Hepatocyte (in vitro differentiated cells): ENCODE measurements at places on chromosomes 7 and 10. TPM values are rescaled to one million over a fixed set of nuclear protein-coding genes. Genes with fewer than 3 reads are reported as not detected.

DNA sequence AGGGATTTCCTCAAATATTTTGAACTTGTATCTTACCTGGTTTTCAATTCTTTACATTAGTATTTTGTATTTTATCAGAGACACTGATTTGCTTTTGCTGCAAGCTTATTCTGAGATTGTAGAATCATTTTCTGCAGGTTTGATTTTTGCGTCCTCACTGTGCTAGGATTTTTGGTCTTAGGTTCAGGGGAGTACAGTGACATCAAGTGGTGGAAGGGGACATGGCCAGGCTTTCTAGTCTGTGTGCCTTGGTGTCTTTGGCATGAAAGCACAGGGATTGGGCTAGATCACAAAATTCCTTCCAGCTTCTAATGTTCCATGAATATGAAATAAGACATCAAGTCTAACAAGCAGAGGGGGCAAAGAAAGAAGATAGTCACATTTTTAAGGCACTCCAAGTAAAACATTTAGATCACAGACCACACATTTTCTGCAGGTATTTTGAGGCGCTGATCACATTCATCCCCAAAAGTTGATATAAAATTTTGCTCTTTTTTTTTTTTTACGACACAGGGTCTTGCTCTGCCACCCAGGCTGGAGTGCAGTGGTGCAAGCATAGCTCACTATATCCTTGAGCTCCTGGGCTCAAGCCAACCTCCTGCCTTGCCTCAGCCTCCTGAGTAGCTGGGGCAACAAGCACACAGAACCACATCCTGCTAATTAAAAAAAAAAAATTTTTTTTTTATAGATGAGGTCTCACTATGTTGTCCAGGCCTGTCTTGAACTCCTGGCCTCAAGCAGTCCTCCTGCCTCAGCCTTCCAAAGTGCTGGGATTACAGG, 124.4 kb downstream of the PON1 start:
- peak; percentile 71 for DNase-seq

Gene C10orf53
- not detected in 2 replicates for total RNA-seq

GRCh38 chr7:117036836-117037235, 83.5 kb downstream of the ST7 start:
- DNase-seq: no peak

Gene PLEKHA1
- 60.9 and 62.6 TPM in 2 replicates for total RNA-seq

- peak; percentile 75 for DNase-seq
Observed at GRCh38 chr10:98349508-98349922, 65.5 kb downstream of the PYROXD2 start.

DNA sequence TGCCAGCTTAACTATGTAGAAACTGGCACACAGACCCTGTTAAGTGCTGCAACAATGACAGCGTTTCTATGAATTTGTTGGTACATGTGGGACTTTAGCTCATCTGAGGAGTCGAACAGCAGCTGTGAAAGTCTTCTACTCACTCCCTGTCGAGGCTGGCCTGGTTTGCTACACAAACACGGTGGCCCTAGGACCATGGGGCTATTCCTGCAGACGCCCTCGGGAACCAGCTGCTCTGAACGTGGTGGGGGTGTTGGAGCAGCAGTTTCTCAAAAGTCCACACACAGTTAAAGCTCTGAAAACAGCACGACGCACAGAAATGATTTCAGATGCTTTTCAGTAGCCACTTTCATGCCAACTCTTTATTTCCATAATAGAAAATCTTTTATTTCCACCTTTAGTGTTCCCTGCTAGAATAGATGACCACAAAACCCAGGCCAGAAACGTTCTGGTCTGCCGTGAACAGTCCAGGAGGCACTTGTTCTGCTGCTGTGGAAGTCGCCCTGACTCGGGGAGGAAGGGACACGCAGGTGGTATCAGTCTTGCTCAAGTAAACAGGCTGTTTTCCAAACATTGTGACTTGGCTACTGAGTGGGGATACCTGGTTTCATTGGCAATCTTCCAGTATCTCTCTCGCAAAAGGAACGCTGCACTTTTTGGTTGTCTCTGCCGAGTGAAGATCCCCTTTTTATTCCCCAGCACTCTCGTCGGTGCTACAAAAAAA, 21.5 kb downstream of the GUSB start:
- no peak for DNase-seq

DNA sequence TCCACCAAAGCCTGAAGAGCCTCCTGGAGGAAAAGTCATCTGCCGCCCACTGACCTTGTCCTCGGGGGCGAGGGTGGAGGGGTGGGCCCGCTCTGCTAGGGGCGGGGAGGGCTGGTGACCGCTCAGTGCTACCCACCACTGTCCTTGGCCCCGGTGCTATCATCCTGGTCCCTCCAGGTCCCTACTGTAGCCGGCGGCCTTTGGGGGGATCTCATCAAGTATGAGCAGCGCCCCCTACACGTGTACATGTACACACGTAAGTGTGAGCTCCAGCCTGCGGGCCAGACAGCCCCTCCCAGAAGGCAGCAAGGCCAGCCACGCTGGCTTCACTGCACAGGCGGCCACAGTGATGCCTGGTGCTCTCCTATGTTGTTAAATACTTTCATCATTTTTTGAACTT, 19.6 kb downstream of the TTYH3 start:
- no peak for DNase-seq

- DNase-seq: no peak
Observed at GRCh38 chr7:138885383-138886147, 87.6 kb upstream of the ATP6V0A4 start.

GRCh38 chr7:70000737-70001348, 402.6 kb downstream of the AUTS2 start:
- DNase-seq: no peak

- DNase-seq: no peak
Observed at GRCh38 chr7:94492601-94493000, 17.0 kb upstream of the CASD1 start.

DNA sequence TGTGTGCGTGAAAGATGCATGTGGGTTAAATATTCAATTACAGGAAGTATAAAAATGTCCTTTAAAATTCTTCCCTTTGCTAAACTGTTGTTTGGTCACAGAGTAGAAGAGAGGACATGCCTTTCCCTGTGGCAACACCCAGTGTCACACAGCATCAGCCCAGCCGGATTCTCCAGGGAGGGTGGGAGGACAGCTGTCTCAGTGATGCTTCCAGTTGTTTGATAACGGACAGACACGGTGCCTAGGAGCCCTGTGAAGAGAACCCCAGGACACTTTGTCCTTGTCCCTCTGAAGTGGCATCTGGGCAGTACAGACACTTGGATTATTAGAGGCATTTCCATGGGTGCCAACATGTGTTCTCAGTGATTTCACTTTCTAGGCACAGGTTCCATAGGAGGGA, 306.6 kb upstream of the LRGUK start:
- no peak for DNase-seq

Gene PPP1R3C
- total RNA-seq: 45.0 and 65.7 TPM in 2 replicates

GRCh38 chr7:156582591-156583123, 57.9 kb upstream of the RNF32 start:
- no peak for DNase-seq

Gene HTR5A
- not detected in 2 replicates for total RNA-seq

GRCh38 chr10:95234951-95235350, 40.9 kb downstream of the ACSM6 start:
- DNase-seq: no peak

- DNase-seq: no peak
Observed at GRCh38 chr7:32673275-32673983, 178.1 kb downstream of the AVL9 start.

Gene TWIST1
- total RNA-seq: 18.7 and 23.2 TPM in 2 replicates

Gene TRIM73
- 0.72 and 5.0 TPM in 2 replicates for total RNA-seq

DNA sequence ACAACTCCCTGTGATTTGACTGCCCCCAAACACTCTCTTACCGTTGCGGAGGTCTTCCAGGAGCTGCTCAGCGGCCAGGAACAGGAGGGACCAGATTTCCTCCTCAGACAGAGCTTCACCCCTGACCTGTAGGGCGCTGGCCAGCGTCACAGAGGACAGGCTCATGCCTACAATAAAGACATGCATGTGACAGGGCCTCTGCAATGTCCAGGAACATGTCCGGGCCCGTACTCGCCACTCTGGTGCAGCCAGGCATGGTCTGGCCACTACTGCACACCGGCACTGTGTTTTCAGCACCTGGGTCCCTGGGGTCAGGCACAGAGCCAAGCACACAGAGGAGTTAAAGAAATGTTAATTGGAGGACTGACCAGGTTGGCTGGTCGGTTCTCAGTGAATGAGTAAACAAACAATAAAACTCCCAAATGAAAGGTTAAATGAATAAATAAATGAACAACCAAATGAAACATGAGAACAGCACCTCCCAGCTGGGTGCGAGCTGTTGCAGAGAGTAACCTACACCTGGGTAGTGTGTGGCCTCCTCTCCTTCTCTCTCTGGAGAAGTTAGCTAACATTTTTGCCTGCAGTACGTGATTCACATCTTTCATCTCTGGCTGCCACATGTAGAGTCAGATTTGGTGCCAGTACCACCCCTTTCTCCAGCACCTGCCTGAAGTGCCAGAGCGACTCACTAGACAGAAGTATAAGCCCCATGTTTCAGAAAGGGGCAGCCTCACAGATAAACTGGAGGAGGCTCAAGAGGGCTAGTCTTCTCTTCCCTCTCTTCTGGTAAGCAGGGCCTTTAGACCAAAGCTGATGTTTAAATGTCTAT, 22.8 kb downstream of the FRMPD2 start:
- no peak for DNase-seq

DNA sequence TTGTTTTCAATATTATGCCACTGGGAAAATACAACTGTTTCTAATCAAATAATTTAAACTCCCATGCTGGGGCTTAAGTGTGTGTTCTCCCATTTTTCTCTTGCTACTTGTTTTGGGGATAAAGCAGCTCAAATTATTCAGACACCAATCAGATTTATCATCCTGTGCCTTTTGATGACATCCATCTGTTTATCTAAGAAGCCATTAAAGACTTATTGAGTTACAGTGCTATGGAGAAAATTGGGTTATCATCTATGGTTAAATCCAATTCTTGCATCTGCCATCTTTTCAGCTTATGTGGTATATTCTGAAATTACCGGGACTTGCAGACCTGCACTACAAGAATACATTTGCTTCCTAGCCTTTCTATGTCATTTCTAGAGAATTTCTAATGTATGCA, 401.2 kb downstream of the GFRA1 start:
- no peak for DNase-seq

DNA sequence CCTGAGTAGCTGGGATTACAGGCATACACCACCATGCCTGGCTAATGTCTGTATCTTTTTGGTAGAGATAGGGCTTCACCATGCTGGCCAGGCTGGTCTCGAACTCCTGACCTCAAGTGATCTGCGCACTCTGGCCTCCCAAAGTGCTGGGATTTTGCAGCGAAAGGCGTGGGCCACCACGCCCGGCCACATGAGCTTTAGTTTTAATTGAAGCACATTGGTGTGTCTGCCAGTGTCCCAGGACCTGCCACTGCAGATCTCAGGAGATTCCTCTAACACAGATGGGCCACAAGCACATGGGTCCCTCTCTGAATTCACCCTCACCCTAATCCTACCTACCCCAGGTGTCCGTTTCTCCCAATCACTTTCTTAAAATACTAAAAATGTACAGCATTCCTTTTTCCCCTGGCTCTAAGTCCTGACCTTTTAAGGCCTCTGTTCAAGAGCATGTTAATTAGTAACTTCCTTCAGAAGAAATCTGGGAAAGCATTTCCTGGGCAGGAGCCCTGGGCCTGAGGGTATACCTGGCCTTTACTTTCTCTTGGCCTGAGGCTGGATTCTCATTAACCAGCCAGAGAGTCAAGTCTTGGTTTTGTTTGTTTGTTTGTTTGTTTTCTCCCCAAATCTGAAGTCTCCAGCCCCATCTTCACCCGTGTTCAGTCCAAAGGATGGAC, 82.6 kb downstream of the PRPF18 start:
- DNase-seq: no peak

DNA sequence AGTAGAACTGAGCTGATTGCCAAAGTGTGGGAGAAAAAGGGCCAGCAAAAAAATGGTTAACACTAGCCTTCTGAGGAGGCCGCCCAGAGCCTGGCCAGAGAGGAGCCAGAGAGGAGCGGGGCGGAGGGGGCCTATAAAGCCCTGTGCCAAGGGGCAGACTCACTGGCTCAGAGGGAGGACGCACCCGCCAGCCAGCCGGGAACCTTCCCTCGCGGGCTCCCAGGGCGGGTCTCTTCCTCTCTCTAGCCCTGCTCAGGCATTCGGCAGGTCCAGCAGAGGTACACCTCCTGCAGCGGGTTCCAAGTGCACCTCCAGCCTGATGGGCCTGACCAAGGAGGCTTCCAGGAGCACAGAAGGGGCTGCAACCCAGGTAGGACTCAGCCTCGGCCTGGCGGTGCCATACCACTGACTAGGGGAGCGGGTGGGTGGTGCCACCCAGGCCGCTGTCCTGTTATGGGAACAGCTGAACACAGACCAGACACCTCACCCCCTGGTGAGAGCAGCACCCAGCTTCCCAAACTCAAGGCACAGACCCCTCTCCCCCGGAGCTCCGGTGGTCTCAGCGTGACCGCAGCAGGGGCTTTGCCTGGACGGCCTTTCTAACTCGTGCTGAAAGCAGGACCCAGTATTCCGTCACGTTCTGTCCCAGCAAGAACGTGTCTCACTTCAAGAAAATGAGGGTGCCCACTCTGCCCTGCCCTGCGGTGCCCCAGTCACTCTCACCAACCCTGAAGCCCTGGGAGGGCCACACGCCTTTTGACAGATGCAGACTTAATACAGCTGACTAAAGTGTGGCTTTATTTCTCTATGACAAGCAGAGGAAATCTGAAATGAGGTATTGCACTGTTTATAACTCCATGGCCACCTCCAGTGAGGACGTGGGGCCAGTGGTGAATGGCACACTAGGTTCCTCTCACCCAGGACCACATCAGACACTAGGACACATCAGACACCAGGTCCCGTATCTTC, at the start of gene GPER1:
TSS of gene GPER1 (plus strand) at position 162 of the 969 bp plus-strand sequence. CDS start 3,616 bp downstream, outside the sequence.
- peak; percentile 81 for DNase-seq

Gene PNLIPRP2
- 21.1 and 23.4 TPM in 2 replicates for total RNA-seq

Gene AOAH
- 2.4 and 5.4 TPM in 2 replicates for total RNA-seq

DNA sequence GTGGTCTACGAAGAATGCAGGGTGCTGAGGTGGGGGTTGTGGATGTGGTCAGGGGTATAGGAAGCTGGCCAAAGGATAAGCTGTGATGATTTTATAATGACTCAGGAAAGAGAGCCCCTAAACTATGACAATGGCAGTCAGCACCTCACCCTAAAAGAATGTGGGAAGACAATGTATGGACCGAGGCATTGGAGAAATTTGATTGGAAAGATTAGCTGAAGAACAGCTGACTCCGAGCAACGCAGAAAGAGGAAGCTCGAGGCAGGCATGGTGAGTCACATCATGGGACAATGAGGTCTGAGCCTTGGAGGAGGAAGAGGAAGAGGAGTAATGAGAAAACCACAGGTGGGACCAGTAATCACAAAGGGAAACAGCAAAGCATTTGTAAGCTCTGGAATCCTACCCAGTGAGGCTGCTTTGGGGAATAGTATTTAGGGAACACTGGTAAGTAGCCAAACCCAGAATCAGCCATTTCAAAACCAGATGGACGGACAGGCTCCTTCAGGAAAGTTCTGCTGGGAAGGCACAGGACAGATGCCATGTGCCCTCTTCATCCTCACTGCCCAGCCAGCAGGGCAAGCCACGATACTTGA, 295.4 kb downstream of the PRPF18 start:
- no peak for DNase-seq

Gene ACTL6B
- total RNA-seq: not detected in 2 replicates

Gene KCP
- total RNA-seq: 0.20 and 0.40 TPM in 2 replicates

DNA sequence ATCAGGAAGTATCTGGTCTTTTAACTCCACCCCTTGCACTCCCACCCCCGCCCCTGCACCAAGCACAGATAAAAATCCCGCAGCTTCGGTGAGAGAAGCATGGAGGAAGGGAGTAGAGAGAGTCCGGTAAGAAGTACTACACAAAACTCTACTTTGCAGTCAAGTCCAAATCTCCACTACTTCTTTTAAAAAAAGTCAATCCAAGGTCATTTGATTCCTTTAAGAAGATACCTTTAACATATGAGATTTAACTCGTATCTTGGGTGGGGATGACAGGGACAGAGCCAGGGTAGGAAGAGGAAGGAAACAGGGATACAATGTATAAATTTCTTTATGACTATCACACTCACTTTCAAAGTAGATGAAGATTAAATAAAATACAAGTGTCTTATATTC, 132.1 kb downstream of the NRBF2 start:
- DNase-seq: peak; percentile 56
